ENCODE measurements at places on chromosomes 4 and X.

GRCh38 chr4:120844528-120844921, 78.0 kb downstream of the PRDM5 start:
- DNase-seq = no peak

DNA sequence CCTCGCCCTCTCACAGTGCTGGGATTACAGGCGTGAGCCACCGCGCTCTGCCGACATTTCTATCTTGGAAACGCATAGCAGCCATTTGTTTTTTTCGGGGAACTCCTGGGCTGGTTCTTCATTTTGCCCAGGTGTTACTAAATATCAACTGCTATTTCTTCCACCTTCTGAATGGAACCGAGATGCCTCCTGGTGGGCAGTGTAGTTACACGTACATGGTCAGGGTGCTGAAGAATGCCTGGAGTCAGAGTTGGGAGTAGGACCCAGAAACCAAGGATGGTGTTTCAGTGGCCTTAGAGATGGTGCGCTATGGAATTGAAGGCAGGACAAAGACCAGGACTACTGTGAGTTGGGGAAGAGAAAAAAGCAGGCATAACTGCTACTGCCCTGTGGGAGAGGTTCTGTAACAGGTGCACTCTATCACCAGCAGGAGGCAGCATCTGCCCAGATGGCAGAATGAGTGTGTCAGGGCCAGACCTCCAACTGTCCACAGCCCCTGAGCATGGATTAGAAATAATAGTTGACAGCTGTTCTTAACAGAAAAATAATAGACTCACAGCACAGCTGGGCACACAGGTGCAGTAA, 81.7 kb downstream of the ZC4H2 start:
- peak; percentile 21 for DNase-seq

- DNase-seq = no peak
Observed at GRCh38 chrX:74242050-74242449, 61.9 kb upstream of the ZCCHC13 start.

- no peak for DNase-seq
Observed at GRCh38 chrX:74523224-74523623, 91.2 kb downstream of the RLIM start.

- peak; percentile 16 for DNase-seq
Observed at GRCh38 chrX:107675823-107676555, 47.7 kb downstream of the PRPS1 start.

GRCh38 chrX:68432648-68433047, 647 bp downstream of the OPHN1 start:
- DNase-seq = no peak

DNA sequence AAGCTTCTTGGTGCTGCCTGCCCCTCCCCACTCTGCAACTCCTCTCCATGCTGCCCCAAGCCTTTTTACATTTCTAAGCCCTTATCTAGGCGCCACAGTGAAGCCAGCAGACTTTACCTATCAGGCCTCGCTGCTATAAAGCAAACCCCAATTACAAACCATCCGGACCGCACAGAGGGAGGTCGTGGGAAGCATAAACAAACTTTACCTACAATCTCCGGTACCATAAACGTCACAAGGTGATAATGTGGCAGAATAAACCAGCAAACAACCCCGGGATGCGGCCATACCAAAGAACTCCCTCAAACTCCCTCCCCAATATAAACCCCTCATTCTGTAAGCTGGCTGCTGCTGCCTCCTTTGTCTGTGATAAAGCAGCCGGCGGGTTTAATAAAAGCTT, 54.0 kb upstream of the ZCCHC13 start:
- DNase-seq = no peak

GRCh38 chr4:151175233-151175632, 75.8 kb downstream of the RPS3A start:
- DNase-seq = no peak

DNA sequence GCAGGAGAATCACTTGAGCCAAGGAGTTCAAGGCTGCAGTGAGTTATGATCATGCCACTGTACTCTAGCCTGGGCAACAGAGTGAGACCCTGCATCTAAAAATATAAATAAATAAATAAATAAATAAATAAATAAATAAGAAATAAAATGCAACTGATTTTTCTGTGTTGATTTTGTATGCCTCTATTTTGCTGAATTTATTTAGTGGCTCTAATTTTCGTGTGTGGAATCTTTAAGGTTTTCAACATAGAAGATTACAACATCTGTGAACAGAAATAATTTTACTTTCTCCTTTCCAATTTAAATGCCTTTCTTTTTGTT, 30.9 kb upstream of the ABCG2 start:
- no peak for DNase-seq

- DNase-seq = peak; percentile 40
Observed at GRCh38 chrX:47209508-47210238, 8.8 kb upstream of the CDK16 start.

GRCh38 chr4:165537028-165537648, 158.3 kb downstream of the CPE start:
- peak; percentile 68 for DNase-seq

DNA sequence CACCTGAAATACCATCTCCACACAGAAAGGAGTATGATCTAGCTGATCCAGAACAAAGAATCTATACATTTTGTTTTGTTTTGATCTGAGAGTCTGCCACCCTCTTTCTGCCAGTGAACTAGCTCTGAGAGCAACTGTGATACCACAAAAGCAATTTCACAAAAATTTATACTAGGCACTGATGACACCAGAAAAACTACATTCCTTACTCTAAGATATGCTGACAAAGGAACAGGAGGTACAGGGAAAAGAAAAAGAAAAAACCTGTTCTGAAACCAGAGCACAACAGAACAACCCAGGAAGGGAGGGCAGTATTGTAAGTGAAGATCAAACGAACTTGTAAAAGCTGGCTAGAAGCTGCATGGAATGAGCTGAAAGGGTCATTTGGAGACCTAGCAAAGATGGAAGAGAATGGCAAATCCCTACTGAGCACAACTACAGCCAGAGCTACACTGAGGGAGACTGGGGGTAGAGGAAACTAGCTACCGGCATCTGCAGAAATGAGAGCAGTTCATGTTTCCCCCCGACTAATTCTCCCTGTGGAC, 31.9 kb downstream of the AMOT start:
- no peak for DNase-seq

- DNase-seq = peak; percentile 51
Observed at GRCh38 chr4:148214529-148215166, 227.6 kb downstream of the NR3C2 start.

- no peak for DNase-seq
Observed at GRCh38 chrX:123504630-123505270, 228.1 kb downstream of the THOC2 start.

GRCh38 chr4:55518442-55518841, 28.3 kb downstream of the CLOCK start:
- DNase-seq = no peak

- DNase-seq = no peak
Observed at GRCh38 chrX:80354966-80355465, 65.2 kb upstream of the TENT5D start.

DNA sequence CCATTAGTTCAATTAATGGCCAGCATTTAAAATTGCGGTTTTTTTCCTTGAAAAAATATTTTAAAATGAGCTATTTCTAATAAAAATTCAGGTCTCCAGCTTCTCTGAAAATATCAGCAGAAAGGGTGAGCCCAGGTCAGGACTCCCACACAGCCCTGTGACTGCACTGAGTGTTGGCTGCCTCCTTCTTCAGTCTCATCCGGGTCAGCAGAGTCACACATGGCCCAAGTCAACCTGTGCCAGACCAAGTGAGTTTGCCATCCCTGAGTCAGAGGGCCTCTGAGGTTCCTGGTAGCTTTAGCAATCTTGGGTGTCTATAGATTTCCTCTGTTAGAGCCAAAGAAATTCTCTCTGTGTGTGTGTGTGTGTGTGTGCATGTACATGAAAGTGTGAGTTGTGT, 22.1 kb upstream of the MSX1 start:
- peak; percentile 24 for DNase-seq

- DNase-seq = no peak
Observed at GRCh38 chr4:81084634-81085033, 54.1 kb downstream of the BMP3 start.

GRCh38 chrX:7582191-7582590, 260.8 kb upstream of the VCX start:
- peak; percentile 42 for DNase-seq

DNA sequence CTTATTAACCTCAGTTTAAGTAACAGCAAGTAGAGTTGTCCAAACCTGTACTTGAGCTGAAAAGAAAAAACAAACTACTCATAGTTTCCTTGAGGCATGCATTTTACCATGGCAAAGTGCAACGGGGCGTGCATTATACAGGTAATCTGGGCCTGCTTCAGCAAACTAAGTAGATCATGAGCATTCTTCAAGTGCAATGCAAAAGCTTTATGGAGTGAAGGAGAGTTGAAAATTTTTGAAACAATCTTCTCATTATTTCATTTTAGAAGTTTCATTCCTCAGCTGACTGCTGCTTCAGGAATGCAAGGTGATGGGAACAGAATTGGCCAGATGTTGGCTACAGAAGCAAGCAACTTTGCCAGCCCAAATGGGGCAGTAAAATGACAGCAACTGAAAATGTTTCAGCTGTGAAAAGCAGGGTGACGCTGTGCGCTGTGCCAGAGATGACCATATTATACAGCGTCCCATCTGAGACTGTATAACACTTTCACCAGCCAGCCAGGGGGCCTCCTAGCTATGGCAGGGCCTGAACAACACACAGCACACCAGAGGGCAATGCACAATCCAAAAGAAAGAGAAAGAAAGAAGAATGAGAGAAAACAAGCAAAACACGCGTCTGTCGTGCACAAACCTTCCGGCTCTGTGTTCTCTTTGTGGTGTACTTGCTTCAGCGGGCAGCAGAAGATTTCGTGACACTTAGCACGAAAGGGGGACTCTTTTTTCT, 145.5 kb upstream of the FGF13 start:
- DNase-seq = no peak

- peak; percentile 14 for DNase-seq
Observed at GRCh38 chrX:4225086-4225485, 511.6 kb upstream of the PRKX start.

DNA sequence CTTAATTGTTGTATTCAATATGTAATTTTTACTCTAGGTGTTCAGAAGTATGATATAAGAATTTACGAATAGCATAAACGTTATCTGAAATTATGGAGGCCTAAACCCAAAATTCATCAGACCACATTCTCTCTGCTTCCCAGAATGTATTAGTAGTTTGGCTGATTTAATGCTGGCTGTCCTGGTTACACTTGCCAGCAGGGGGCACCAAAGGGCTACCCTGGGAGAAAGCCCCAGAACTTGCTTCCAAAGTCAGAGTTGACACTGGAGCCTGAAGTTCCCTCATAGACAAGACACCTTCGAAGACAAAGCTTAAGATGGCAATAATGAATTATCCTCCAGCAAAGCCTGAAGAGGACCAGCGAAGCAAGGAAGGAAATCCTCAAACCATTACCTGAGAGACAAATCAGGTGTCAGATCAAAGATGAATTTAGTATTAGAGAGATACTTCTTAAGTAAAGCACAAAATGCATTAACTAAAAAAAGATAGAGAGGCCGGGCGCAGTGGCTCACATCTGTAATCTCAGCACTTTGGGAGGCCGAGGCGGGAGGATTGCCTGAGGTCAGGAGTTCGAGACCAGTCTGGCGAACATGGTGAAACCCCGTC, 11.3 kb upstream of the ANOS1 start:
- no peak for DNase-seq

DNA sequence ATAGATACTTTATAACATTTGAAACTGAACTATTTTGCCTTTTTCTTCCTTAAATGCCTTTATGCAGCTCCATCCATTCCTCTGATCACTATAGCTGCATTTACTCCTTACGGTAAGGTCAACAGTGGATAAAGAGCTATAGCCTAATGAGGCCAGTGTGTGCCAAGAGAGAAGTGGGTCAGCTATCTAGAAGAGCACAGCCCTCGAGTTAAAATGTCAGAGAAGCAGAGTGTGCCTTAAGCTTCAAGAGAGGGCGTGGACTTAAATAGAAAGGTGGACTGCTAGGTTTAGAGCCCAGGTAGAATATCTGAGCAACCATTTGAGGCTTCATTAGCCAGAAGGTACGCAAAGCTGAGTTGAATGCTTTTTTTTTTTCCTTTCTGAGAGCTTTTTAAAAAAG, 347.4 kb downstream of the BMPR1B start:
- DNase-seq = no peak

- no peak for DNase-seq
Observed at GRCh38 chr4:170872794-170873193, 783.0 kb upstream of the AADAT start.

GRCh38 chr4:143358923-143359643, 22.4 kb downstream of the GAB1 start:
- DNase-seq = peak; percentile 90

DNA sequence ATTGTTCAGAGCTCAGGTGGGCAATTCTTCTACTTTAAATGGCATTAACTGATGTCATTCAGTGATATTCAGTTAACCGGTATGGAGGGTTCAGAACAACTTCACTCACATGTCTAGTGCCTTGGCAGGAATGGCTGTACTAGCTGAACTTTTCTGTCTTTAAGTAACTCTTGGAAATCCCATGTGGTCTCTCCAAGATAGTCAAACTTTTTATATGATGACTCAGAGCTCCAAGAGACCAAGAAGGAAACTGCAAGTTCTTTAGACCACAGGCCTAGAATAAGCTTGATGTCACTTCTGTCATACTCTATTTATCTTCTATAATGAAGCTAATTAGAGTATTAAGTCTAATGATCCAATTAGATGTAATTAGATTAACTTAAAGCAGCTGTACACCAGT, 24.9 kb downstream of the LHFPL1 start:
- DNase-seq = no peak

- DNase-seq = no peak
Observed at GRCh38 chr4:122759639-122760310, 27.3 kb downstream of the BBS12 start.

GRCh38 chr4:113760094-113760794, 1.3 kb downstream of the CAMK2D start:
- DNase-seq = peak; percentile 62

DNA sequence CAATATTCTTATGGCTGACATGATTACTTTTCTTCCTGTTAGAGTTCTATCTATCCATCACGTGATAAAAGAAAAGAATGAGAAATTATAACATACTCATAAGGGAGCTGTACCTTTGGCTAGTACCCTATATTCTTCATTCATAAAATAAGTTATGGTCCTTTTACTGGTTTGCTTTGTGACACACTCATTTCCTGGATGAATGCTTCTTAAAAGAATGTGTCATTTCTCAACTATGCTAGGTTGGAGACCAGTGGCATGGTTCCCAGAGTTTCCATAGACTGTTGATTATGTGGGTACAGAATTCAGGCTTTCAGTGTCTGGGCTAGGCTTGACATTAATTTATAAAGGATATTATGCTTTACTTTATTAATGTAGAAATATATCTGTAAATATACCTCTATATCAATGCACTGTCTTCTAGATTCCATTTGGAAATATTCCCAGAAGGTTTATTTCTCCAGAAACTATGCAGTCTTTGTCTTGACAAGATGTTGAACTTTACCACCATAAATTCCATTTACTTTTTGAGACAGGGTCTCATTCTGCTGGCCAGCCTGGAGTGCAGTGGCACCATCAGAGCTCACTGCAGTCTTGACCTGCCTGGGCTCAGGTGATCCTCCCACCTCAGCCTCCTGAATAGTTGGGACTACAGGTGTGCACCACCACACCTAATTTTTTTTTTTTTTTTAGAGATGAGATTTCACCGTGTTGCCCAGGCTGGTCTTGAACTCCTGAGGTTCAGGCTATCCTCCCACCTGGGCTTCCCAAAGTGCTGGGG, 23.8 kb downstream of the NUDT6 start:
- DNase-seq = no peak

Data from kidney (tissue), 22 donors.